ENCODE measurements at places on chromosomes 5 and 9.

GRCh38 chr9:4811824-4812223 is 19.1 kb downstream of the RCL1 start:
- DNase-seq, result no peak

- DNase-seq, result no peak
These were observed 8.3 kb upstream of the SPATA31C1 start for GRCh38 chr9:87909310-87910041.

DNA sequence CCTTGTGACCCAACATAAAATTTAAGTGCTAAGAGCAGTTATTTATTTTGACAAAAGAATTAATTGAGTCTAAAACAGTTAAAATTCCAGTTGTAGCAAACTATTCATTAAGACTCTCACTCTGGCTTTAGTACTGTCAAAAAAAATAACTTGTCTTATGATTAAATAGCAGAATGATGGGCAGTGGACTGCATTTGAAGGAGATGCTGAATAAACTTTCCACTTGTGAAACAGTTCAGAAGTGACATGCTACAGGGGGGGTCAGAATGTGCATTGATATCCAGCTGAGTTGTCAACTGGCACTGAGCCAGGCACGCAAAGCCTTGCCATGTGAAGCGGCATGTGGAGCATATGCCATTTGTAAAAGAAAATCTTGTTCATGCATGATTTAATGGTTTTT is 76.0 kb downstream of the FCHO2 start:
- no peak for DNase-seq

GRCh38 chr9:126383406-126384046 is 56.9 kb downstream of the MVB12B start:
- DNase-seq, result no peak

DNA sequence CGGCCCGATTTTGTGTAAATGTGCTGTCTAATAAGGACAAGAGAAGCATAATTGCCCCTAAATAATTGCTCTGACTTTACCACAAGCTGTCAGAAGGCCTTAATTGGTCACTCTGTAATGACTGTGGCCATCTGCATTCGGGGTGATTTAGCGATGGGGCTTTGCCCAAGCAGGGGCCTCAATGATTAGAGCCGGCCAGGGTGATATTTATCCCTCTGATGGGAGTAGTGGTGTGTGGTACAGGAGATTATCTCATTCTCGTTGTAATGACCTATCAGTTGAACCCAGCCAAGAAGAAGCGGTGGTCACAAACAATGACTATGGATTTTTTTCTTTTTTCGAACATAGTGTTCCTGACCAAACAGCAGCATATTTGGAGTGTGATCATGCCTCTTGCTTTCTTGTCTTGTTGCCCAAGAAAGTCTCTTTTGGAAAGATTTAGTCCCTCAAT is 72.0 kb upstream of the SAP30L start:
- no peak for DNase-seq

DNA sequence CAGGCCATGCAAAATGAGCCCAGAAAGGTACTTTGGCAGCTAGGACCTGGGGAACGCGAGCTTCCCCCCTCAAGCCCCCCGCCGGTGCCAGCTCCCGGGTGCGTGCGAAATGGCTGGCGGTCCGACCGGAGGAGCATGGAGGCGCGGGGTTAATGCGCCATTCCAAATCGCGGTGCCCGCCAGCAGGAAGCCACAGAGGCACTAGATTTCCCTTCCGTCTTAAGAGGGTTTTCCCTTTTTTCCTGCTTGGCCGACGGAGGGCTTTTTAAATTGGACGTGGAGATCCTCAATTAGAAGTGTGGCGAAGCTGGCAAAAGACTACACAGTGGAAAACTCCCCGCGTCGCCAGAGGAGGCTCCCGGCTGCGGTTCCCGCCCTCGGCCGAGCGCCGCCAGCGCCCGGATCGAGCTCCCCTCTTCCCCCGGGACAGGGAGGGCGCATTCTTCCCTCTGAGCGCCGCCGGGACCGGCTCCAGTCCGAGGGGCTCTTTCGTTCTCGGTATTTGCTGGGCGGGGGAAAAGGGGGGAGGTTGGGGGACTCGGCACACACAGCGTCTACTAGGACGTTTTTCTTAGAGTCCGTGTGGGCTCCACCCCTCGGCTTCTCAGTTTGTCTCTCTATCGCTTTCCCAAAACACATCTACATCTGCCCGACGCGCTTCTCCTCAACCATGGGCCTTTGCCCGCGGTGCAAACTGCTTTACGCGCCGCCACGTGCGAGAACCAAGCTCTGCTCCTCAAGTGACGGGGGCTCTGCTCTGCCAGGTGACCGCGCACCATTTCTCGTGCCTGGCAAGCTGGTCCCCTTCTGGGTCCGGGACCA is 3.0 kb downstream of the GDNF start:
- DNase-seq, result no peak

DNA sequence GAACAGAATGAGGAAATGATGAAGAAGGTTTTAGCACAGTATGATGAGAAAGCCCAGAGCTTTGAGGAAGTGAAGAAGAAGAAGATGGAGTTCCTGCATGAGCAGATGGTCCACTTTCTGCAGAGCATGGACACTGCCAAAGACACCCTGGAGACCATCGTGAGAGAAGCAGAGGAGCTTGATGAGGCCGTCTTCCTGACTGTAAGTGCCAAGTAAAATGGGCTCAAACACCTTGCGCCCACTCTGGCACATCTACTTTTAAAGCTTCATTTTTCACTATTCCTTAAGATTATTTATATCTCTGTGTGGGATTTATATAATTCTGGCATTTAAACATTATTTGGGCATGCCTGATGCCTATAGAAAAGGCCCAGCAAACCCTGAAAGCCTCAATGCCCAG is 55.6 kb downstream of the CMYA5 start:
- no peak for DNase-seq

DNA sequence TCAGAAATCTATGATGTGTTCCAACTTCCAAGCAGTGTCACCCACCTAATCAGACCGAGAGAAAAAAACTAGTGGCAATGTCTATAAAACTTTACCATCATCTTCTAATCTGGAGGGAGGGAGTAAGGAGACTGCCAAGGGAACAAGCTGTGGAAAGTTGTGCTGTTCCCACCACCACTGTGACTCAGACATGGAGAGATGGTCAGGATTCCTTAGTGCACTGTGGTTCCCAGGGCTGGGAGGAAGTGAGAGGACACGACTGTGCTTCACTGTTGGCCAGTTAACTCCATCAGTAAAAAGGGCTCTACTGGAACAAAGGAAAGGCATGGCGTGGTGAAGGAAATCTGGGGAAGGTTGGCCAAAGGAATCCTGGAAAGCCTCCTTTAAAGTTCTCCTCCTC is 18.8 kb downstream of the TICAM2 start:
- no peak for DNase-seq

- DNase-seq, result no peak
These were observed 148.2 kb upstream of the LRRTM2 start for GRCh38 chr5:139023286-139023685.

GRCh38 chr9:33458444-33458843 is 11.1 kb upstream of the AQP3 start:
- DNase-seq, result no peak

DNA sequence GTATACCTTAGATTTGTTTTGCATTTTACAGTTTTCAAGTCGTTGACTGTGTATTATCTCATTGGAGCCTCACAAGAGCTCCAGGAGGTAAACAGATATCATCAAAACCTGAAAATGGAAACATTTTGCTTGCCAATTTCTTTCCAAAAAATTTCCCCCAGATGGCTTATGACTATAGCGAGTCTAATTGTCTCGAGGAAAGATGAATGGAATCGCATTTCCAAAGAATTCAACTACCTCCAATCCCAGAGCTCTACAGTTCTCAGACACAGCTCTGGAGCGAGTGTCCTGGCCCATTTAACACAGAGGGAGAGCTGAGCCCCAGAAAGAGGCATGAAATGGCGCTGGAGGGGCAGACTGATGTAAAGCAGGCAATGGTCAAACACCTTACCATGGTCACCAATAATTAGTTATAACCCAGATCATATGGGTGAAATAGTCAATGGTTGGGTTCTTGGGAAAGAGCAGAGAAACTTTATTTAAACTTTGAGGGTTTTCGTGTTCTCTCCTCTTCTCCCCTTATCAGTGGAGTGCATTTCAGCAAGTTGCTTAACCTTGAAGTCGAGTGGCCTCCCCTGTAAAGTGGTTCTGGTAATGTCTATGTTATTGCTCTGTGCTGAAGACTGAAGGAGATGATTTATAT is 168.2 kb downstream of the ZDHHC21 start:
- DNase-seq, result no peak

- no peak for DNase-seq
These were observed 182.1 kb upstream of the TBC1D2 start for GRCh38 chr9:98437458-98438034.

DNA sequence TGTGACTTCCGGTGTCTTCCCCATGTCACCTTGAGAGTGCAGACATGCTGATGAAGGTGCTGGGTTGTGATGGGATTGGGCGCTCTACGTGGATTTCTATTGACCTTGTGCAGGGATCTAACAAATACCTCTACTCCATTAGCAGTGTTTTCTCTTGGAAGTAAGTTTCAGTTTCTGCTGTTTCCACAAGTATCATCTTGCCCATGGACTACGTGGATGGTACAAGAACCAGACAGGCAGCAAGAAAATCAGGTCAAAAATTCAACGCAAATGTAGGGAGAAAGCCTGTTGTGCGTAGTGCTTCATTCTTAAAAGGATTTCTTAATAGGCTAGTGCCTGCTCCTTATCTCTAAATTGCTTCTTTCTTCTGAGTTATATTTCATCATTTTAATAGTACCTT is 60.8 kb downstream of the AOPEP start:
- no peak for DNase-seq

GRCh38 chr9:110782701-110783100 is 114.1 kb downstream of the MUSK start:
- DNase-seq, result no peak

- no peak for DNase-seq
These were observed 25.5 kb downstream of the TMEM245 start for GRCh38 chr9:109094268-109094667.

DNA sequence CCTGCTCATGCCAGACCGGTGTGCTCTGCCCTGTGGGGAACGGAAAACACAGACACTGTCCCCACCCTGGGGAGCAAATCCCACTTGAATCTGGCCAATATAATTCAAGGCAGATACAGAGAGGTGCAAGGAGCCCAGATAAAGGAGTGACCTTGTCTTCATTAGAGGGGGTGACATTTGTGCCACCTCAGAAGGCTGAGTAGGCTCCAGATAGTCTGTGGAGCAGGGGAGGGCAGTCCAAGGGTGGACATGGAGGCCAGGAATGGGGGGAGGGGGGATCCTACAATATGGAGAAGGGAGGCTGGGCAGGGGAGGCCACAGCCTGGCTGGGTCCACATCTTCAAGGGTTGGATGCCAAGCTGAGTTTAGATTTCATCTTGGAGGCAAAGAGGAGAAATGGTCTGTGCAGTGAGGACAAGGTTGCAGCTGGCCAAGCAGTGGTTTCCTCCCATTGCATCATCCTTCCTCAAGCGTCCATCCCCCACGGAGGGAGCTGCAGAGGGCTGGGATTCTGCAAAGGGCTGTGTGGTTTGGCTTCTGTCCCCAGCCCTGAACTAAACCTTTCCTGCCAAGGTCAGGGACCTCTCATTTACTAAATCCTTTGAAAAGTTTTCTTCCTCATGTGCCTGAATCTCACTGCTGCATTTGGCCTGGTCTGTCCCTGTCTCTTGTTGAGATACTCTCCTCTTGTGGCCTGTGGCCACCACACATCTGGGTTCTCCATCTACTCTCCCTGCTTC is 60.1 kb downstream of the GALNT12 start:
- DNase-seq, result peak; percentile 88

DNA sequence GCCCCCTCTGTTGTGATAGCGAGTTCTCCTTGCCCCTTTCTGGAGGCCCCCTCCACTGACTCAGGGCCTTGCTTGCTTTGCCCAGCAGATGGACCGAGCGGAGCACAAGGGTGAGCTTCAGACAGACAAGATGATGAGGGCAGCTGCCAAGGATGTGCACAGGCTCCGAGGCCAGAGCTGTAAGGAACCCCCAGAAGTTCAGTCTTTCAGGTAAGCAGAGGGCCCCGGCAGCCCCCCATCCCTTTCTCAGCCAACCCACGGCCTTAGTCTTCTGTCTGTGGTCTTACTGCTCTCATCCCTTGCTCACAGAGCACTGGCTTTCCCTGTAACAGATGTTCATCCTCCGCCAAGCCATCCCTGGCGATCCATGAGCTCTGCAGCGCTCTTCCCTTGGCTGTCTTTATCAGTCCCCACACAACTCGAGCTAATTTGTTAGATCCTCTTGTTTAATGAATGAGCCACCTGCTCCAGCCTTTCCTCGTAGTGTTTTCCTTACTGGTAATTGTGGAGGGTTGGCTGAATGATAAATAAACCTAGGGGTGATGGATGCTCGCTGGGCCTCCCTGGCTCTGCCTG is 18.4 kb upstream of the RARS1 start:
- DNase-seq, result no peak

DNA sequence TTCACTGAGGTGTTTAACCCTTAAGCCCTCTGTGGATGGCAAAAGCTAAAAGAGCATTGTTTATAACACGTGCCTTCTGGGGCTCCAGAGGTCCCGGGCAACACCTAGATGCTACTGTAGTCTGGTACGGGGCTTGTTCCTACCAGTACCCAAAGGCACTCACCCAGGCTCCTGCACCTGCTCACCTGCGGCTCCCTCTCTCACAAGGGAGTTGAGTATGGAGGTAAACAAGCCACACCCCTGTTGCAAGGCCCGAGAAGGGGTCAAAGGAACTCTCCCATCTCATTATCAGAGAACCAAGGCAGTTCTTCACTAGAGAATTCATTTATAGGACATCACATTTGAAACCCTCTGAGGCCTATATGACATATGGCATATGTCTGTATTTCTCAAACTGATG is 53.4 kb upstream of the IL6ST start:
- no peak for DNase-seq

GRCh38 chr9:38208206-38208901 is 139.3 kb upstream of the SHB start:
- DNase-seq, result no peak

DNA sequence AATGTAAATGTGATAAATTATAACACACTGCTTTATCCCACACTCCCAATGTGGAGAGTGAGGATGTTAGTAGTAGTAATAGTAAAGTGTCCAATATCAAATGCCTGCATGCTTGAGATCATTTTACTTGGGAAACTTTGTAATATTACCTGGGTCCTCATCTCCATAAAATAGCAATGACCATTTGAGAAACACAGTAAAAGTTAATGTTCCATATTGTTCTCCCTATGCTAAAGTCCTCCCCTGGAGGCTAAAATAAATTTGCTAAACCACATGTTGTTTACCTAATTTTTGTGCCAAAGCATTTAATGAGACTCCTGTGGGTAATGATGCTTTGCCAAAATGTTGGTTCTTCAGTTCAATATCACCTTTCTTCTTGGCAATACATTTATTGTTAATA is 291.2 kb downstream of the CDH10 start:
- no peak for DNase-seq

DNA sequence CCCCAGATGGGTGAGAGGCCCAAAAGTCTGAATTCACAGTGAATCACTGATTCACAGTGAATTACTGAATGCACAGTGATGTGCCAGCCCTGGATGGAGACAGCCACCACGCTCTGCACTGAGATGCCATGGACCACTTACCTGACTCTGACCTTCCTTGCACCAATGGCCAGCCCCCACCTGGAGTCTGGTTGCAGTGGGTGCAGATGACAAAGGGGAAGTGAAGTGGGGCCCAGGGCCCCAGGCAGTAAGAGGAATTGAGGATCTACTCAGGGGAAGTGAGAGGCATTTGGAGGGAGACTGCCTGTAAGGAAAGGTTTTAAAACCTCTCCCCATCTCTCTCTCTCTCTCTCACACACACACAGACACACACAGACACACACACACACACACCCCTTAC is 412.1 kb downstream of the CYLC2 start:
- DNase-seq, result no peak

- DNase-seq, result no peak
These were observed 203.0 kb downstream of the ICE1 start for GRCh38 chr5:5625491-5625890.

GRCh38 chr5:179526978-179527377 is 23.4 kb upstream of the RUFY1 start:
- peak; percentile 26 for DNase-seq
